Adrenal gland (tissue), 19 donors: ENCODE measurements at places on chromosomes 6 and 20. TPM values are rescaled to one million over a fixed set of nuclear protein-coding genes. Genes with fewer than 3 reads are reported as not detected.

The CST8 gene
- not detected for total RNA-seq

The SIRPB1 gene
- total RNA-seq: 8.4 TPM

The MEI4 gene
- total RNA-seq: 0.78 TPM

The GMPR gene
- total RNA-seq: 22.5 TPM

The ELOVL2 gene
- total RNA-seq: 1.8 TPM

The SMPD2 gene
- 6.4 TPM for total RNA-seq

The BACH2 gene
- 2.3 TPM for total RNA-seq

DNA sequence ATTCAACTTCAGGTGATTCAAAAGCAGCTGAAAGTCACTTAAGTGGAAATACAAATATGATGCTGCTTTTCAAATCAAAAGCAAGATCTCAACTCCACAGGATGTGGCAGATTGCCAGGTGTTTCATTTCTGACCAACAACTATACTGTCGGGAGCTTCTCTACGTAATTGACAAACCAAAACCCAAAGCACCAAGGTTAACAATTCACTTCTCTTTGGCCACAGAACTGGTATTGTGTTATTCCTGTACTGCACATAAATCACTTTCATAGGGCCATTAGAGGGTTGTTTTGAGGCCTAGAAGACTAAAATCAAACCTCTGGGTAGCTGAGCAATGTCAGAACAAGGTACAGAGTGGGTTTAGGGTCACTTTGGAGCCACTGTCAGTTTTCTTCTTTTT is 169.7 kb downstream of the HAO1 start:
- H3K36me3 ChIP-seq: no peaks in the 10 kb centered on the region
- no peaks in the 10 kb centered on the region for H3K27me3 ChIP-seq

GRCh38 chr6:166168616-166169548 is 1.2 kb upstream of the TBXT start:
- H3K27ac ChIP-seq: no peak overlapping the region
- peaks cover 52% of the 10 kb centered on the region for H3K27me3 ChIP-seq
- no peaks in the 10 kb centered on the region for H3K36me3 ChIP-seq
- H3K4me3 ChIP-seq: no peak overlapping the region
- no peak for DNase-seq
- peaks cover 7% of the 10 kb centered on the region for H3K4me1 ChIP-seq

GRCh38 chr20:57205606-57206219 is 60.7 kb downstream of the BMP7 start:
- H3K27me3 ChIP-seq: no peaks in the 10 kb centered on the region
- DNase-seq: no peak
- H3K4me3 ChIP-seq: no peak overlapping the region
- no peak overlapping the region for H3K27ac ChIP-seq
- H3K36me3 ChIP-seq: no peaks in the 10 kb centered on the region

DNA sequence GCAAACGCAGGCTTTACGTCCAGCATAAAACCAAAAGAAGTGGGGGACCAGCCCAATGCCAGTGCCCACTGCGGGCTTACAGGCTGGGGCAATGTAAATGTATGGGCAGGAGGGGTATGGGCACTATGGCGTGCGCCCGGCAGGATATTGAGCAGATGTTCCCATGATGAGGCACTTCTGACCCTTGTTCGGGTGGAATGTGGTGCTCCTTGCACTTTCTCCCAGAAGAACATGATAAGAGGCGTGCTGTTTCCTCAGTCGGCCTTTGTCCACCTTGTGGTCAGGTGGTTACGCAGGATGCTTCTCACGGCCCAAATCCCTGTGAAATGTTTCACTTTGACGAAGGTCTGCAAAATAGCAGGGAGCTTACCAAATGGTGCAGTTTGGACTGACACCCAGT is 4.8 kb upstream of the GPR31 start:
- H3K4me1 ChIP-seq: no peaks in the 10 kb centered on the region
- no peaks in the 10 kb centered on the region for H3K36me3 ChIP-seq
- H3K27me3 ChIP-seq: no peaks in the 10 kb centered on the region
- DNase-seq: no peak
- H3K4me3 ChIP-seq: no peak overlapping the region

GRCh38 chr20:23320317-23320716 is 30.3 kb upstream of the NXT1 start:
- H3K27me3 ChIP-seq: no peaks in the 10 kb centered on the region
- H3K36me3 ChIP-seq: no peaks in the 10 kb centered on the region
- no peaks in the 10 kb centered on the region for H3K4me1 ChIP-seq

GRCh38 chr6:7328243-7328642 is 15.2 kb upstream of the SSR1 start:
- no peaks in the 10 kb centered on the region for H3K4me1 ChIP-seq
- no peak for DNase-seq
- no peak overlapping the region for H3K27ac ChIP-seq
- H3K27me3 ChIP-seq: no peaks in the 10 kb centered on the region
- no peaks in the 10 kb centered on the region for H3K36me3 ChIP-seq

DNA sequence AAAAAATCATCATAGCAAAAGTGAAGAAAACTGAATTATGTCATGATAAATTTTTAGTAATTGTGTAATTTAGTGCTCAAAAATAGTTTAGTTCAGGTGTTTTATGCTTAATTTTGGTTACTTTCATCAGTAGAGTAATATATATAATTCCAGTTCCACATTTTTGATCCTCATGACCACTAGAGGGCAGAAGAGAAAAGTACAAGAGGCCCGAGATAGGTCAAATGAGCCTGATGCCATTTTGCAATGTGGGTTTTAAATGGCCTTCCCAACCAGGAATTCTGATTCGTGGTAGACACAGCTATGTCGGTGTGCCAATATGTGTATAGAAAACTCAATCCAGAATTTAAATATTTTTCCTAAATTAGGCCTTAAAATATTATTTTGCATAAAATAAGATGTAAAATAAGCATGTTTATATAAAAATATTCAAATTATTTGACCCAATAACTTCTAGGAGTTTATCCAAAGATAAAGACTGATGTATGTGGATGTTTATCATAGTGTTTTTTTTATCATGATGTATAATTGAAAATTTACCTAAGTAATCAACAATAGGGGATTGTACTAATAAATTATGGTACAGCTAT is 159.7 kb upstream of the RPS6KA2 start:
- H3K4me3 ChIP-seq: no peak overlapping the region
- peak; percentile 27 for DNase-seq
- peaks cover 5% of the 10 kb centered on the region for H3K36me3 ChIP-seq
- no peak overlapping the region for H3K27ac ChIP-seq
- H3K27me3 ChIP-seq: no peaks in the 10 kb centered on the region

DNA sequence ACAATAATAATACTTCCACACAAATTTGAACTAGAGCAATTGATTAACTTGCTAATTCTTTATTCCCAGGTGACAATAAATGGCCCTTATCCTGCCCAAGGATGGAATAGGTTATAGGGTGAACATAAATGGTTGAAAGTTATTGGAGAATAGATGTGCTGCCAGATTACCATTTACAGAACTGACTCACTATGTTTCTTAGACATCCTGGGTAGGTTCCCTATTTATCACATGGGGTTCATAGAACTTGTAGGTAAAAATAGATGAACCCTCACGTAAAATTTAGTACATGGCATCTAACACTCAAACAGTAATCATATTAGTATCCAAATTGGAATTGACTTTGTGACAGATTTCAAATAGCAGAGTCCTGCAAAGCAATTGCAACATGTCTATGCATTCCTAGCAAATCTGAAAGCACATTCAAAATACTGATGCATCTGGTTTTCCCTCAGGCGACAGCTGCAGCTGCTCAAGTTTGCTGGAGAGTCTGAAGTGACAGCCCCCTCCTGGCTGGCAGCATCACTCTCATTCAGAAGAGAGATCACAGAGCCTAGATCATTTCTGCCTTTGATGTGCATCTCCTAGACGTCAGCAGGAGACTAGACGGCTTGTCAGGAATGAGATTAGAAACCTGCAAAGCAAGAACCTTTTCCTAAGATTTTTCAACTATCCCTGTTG is 80.2 kb upstream of the RNF217 start:
- DNase-seq: no peak
- no peaks in the 10 kb centered on the region for H3K36me3 ChIP-seq
- no peak overlapping the region for H3K4me3 ChIP-seq
- peaks cover 17% of the 10 kb centered on the region for H3K4me1 ChIP-seq
- H3K27ac ChIP-seq: no peak overlapping the region
- no peaks in the 10 kb centered on the region for H3K27me3 ChIP-seq

GRCh38 chr6:159109391-159109790 is 59.8 kb upstream of the FNDC1 start:
- H3K36me3 ChIP-seq: no peaks in the 10 kb centered on the region

DNA sequence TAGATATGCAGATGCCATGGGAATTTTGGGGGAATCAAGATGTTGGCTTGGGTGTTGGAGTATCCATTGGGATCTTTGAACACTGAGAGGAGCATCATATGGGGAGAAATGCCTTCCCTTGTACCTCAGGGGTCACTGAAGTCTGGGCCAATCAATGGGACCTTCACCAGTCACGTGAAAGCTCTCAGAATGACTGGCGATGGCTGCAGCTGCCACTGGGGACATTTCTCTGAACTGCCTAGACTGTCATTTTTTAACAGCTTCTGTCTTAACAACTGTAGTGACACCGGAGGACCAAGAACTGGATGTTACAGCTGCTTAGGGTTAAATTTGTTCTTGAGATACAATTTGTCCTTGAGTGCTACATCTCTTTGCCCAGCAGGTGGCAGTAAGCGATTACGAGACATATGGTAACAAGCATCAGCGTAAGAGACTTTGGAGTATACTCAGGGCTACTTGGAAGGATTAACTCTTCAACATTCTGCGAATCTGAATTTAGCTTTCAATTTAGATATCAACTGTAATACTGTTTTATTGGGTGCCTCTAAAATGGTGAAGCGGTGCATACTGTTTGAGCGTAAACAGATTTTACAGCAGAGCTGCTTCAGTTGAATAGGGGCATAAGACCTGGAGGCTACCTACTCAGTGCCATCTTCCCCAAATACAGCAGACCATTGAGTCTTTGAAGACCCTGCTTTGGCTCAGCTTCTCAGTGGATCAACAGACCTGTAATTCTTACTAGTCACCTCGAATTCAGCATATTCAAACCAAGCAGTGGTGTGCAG is 36.0 kb downstream of the CCN2 start:
- H3K36me3 ChIP-seq: no peaks in the 10 kb centered on the region
- H3K27ac ChIP-seq: no peak overlapping the region
- no peaks in the 10 kb centered on the region for H3K4me1 ChIP-seq
- DNase-seq: peak; percentile 84
- no peak overlapping the region for H3K4me3 ChIP-seq
- no peaks in the 10 kb centered on the region for H3K27me3 ChIP-seq

DNA sequence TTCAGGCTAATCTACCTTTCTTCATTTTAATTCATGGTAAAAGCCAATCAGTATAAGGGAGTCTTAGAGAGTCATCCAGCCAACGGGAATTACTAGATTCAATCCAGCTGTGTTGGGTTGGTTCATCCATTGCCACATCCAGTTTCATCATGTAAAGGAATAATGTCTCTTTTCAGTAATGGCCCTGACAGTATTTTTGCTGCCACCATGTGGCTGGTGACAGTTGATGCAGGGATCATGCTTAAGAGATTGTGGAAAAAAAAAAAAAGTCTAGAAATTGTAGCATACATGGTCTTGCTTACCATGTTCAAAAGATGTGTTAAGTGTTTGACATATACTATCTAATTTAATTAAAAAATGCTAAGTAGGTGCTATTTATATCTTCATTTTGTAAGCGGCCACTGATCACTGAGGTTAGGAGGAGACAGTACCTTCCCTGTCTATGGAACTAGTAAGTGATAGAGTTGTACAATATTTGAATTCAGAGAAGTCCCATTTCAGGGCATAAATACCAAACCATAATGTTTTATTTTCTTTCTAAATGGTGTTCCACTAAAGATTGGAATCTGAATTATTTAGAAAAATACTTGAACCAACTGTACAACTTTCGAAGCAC is 135.9 kb downstream of the KHDRBS2 start:
- H3K27me3 ChIP-seq: no peaks in the 10 kb centered on the region
- H3K27ac ChIP-seq: no peak overlapping the region
- peak; percentile 55 for DNase-seq
- H3K36me3 ChIP-seq: no peaks in the 10 kb centered on the region
- H3K4me1 ChIP-seq: peaks cover 13% of the 10 kb centered on the region

- no peaks in the 10 kb centered on the region for H3K36me3 ChIP-seq
- no peaks in the 10 kb centered on the region for H3K27me3 ChIP-seq
- H3K4me3 ChIP-seq: no peak overlapping the region
- no peak for DNase-seq
Measured at GRCh38 chr20:53161473-53161872, 189.3 kb downstream of the TSHZ2 start.

DNA sequence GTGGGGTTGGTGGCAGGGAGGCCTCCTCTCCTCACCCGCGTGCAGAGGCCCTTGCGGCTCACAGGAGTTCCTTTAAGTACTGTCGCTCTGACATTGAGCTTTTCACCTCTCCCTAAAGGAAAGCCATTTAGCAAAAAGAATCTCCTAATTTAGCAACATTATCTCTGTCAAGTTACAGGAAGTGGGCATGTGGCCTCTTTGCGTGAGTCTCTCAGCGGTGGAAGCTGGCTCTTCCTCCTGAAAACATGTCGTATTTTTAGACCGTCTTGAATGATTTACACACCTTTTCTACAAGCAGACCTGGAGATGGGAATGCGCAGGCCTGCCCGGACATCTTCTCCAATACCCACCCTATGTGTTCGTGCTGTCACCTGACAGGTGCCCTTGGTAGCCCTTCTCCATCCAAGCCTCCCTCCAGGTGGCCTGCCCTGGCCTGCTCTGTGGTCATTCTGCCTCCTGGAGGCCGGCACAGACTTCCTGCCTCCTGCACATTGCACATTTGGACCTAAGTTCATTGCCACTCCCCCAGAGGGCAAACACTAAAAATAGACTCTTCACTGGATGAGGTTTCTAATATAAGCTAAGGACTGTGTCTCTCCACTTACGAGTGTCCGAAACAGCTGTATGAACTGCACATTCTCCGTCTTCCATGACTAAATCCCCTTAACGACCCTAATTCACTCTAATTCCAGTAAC is 18.5 kb upstream of the PHACTR3 start:
- H3K27ac ChIP-seq: peak overlapping the region; percentile 29
- no peaks in the 10 kb centered on the region for H3K27me3 ChIP-seq
- no peaks in the 10 kb centered on the region for H3K36me3 ChIP-seq
- no peak for DNase-seq
- no peaks in the 10 kb centered on the region for H3K4me1 ChIP-seq

DNA sequence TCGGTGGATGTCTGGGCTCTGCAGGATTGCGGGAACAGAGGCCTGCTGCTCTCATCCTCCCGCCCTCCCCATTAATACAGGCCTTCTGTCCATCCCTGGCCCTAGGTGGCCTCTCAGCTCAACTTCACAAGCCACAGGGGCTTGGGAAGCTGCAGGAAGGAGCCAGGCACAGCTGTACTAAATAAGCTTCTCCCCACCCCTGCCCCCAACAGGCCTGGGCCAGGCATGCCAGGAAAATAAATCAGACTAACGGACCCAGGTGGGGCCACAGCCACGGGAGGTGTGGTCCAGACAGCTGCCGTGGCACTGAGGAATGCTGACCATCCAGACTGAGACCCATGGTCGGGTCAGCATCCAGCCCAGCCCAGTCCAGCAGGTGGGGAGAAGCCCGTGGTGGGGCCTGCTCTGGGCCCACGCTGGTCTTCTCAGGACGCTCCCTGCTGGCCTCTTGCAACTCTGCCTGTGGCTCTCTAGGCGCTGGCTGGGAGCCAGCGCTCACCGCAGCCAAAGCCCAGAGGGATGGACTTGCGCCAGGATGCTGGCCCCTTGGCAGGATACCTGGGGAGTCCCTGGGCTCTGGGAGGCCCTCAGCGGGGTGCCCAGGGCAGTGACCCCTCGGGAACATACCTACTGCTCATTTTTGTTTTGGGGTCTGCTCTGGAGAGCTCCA is 8.6 kb upstream of the YTHDF1 start:
- no peak overlapping the region for H3K4me3 ChIP-seq
- no peaks in the 10 kb centered on the region for H3K36me3 ChIP-seq
- peaks cover 5% of the 10 kb centered on the region for H3K4me1 ChIP-seq
- no peak overlapping the region for H3K27ac ChIP-seq
- peak; percentile 64 for DNase-seq
